HCT116 (cell line): ENCODE measurements at places on chromosomes 12 and 14. TPM values are rescaled to one million over a fixed set of nuclear protein-coding genes. Genes with fewer than 3 reads are reported as not detected.

The SRRM4 gene
- 0.02 TPM for total RNA-seq

- no peak for DNase-seq
- H3K36me3 ChIP-seq: no peaks in the 10 kb centered on the region
- no peaks in the 10 kb centered on the region for H3K4me1 ChIP-seq
- no peak overlapping the region for H3K27ac ChIP-seq
- no peak overlapping the region for H3K4me3 ChIP-seq
- H3K27me3 ChIP-seq: peaks cover 3% of the 10 kb centered on the region; the same call in 1 of the 2 replicates
These were observed 931.9 kb upstream of the TMEM132C start for GRCh38 chr12:127334912-127335644.

GRCh38 chr12:115870021-115870420 lies 407.5 kb downstream of the MED13L start:
- H3K4me1 ChIP-seq: peaks cover 36% of the 10 kb centered on the region
- 0 out of 2 replicates have a peak, but pooled peaks cover 3% of the 10 kb centered on the region for H3K27me3 ChIP-seq
- H3K36me3 ChIP-seq: no peaks in the 10 kb centered on the region
- DNase-seq: no peak

- H3K27me3 ChIP-seq: no peaks in the 10 kb centered on the region
- no peak for DNase-seq
- H3K4me3 ChIP-seq: no peak overlapping the region
- no peak overlapping the region for H3K27ac ChIP-seq
- H3K36me3 ChIP-seq: no peaks in the 10 kb centered on the region
These were observed 43.4 kb downstream of the SAMD4A start for GRCh38 chr14:54610051-54610977.
